Neural crest cell (in vitro differentiated cells): ENCODE measurements at places on chromosomes 2 and 18. TPM values are rescaled to one million over a fixed set of nuclear protein-coding genes. Genes with fewer than 3 reads are reported as not detected.

DNA sequence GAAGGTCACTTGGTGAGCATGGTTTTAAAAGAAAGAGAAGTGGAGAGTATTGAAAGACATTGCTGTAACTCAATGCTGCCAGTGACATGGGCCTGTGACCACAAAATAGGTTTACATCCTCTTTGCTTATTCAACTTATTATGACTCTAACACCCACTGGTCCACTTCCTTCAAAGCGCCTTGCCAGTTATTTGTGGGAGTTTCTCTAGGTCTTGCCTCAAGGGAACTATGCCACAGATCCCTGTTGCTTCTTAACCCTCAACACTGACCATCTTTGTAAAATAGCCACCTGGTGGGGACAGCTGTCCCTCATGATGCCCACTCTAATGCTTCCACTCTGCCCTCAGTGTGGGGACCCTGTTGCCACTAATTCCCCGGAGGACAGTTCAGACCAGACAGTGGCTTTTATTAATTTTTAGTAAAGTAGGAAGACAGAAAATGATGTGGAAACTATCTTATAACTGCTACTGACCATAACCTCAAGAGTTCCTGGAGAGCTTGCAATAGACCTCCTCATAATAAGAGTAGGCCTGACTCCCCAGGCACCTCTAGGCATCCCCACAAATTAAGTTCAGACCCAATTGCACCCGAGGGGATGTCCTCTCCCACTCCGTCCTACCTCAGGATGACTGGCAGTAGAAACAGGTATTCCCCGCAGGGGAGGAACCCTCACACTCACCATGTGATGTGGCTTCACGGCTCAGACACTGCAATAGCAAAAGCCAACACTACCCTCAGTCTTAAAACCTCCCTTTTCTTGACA, 31.3 kb upstream of the SLC25A52 start:
- no peak for DNase-seq

GRCh38 chr2:2229626-2230432, 101.2 kb downstream of the MYT1L start:
- no peak for DNase-seq

- DNase-seq, result no peak
Measured at GRCh38 chr2:48414980-48415835, 114.7 kb upstream of the STON1 start.

DNA sequence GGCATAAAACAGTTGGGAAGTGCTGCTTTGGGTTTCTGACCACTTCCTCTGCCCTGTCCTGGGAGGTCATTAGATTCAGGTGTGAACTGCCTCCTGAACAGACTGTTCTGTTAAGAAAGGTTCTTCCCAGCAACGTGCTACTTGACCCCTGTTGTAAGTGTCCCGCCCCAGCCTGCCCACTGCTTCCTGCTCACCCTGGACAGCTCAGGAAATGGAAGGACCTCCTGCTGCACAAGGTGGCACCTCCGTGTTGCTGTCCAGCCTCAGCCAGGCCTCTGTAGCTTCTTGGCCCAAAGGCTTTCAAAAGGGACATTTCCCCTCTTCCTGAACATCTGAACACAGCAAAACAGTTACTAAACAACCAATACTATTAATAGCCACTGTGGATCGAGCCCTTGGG, 5.3 kb downstream of the TOGARAM2 start:
- DNase-seq, result no peak

- DNase-seq, result no peak
Measured at GRCh38 chr18:9117980-9118841, 15.7 kb downstream of the NDUFV2 start.

The RPE gene
- total RNA-seq, result 59.8 and 60.2 TPM in 2 replicates

The ABCG8 gene
- total RNA-seq, result not detected in 2 replicates

DNA sequence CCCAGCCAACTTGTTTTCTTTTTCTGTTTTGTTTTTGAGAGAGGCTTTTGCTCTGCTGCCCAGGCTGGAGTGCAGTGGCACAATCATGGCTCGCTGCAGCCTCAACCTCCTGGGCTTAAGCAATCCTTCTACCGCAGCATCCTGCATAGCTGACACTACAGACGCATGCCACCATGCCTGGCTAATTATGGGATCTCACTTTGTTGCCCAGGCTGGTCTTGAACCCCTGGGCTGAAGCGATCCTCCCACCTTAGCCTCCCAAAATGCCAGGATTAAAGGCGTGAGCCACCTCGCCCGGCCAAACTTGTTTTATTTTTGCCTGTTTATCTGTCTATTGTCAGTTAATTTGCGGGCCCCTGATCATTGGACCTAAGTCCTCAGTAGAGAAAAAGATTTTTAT, 61.6 kb upstream of the MSH6 start:
- no peak for DNase-seq

- DNase-seq, result no peak
Measured at GRCh38 chr2:153027533-153027932, 309.1 kb downstream of the ARL6IP6 start.

GRCh38 chr2:42859006-42859552, 66.7 kb upstream of the HAAO start:
- DNase-seq, result peak; percentile 92

The LBX2 gene
- 0.28 TPM in 1 of 2 replicates, not detected in the other for total RNA-seq

The ASXL3 gene
- 14.5 and 18.2 TPM in 2 replicates for total RNA-seq

GRCh38 chr18:61896757-61897156, 4.0 kb upstream of the RNF152 start:
- DNase-seq, result no peak

DNA sequence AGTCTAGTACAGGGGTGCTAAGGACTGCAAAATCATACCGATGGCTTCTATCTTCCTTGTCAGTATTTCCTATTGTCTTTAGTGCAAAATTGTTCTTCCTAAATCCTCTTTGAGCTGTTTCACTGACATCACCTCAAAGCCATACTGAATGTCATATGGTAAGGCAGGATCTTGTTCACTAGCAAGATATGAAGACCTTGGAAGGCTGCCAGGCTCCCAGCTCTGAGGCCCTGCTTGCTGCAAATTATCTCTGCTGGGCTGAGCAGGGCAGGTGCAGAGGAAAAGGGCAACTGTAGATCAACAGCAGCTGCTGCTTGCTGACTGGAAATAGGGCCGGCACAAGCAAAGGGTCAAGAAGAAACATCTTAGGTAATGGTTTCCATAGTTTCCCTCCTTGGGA, 58.2 kb downstream of the PMAIP1 start:
- DNase-seq, result no peak

DNA sequence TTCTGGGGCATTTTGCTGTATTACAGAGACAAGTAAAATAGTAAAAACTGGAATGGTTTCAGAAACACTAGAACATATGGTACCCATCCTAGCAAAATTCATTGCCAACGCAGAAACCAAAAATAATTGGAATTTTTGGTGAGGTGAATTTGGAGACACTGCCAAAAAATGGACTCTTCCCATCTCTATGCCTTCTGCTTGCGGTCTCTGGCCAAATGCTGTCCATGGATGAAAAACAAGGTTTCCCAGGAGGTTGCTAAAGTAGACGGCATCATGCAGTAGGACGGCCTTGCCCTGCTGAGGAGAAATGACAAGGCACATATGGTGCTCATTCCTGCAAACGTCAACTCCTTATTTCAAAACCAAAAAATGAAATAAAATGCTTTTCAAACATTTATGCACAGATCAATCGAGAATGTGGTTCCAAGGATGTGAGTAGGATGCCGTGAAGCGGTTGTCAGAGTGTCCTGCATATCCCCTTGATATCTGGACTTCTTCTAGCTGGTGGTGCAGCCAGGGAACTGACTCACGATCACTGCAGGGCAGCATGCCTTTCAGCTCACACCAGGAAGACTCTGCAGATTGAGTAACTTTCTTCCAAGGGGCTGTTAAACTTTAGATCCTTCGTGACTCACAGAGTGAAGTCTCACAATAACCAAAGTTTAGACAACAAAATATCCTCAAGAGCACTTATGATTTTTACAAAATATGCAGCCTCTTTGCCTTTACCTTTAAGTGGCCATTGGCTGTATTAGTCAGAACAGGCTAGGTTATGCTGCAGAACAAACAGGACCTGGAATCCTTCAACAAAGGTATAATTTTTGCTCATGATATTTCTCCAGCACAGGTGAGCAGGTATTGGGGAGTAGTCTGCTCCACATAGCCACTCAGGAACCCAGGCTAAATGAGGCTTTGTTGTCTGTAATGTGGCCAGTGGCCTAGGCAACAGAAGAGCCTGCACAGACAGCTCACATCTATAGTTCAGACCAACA, 149.4 kb upstream of the NDUFV2 start:
- no peak for DNase-seq

The SLC8A1 gene
- 4.2 and 4.7 TPM in 2 replicates for total RNA-seq

The GPR39 gene
- total RNA-seq, result 0.25 and 0.35 TPM in 2 replicates

DNA sequence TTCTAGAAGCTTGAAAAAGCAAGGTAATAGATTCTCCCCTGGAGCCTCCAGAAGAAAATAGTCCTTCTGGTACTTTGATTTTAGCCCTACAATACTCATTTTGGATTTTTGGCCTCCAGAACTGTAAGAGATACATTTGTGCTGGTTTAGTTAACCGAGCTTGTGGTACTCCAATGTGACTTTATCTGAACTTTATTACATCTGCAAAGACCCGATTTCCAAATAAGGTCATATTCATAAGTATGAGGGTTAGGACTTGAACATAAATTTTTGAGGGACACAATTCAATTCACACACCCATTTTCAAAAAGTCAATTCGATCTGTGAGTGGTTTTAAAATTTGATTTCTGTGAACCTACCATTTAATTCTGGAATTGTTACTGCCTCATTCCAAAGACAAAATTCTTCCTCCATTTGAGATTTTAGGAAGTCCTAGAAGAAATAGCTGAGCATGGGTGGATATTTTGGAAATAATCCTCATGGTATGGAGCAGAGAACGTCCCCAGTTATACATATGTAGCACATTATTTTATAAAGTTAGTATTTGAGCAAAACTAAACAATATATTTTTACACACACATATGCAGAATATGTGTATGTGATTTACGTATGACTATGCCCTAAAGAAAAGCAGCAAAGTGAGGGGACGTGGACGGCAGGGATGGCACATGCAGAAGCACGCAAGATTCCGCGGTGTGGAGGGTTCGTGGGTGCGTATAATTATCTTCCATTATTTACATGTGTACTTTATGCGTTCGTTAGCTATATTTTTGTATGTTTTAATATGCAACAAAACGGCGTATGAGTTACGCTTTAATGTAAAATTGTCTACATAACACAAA, 905 bp upstream of the NUP35 start:
- no peak for DNase-seq

- no peak for DNase-seq
Measured at GRCh38 chr2:230209422-230210051, 10.2 kb downstream of the SP110 start.

The CCDC74A gene
- total RNA-seq, result 24.0 and 25.5 TPM in 2 replicates

- DNase-seq, result no peak
Measured at GRCh38 chr2:146777181-146777580, 1067.6 kb upstream of the ACVR2A start.

GRCh38 chr2:110805894-110806452, 73.6 kb downstream of the ACOXL start:
- no peak for DNase-seq

The SCTR gene
- total RNA-seq, result not detected in 2 replicates

The RBKS gene
- 0.79 and 0.86 TPM in 2 replicates for total RNA-seq

- DNase-seq, result no peak
Measured at GRCh38 chr2:239258248-239258647, 142.6 kb downstream of the HDAC4 start.

- DNase-seq, result peak; percentile 63
Measured at GRCh38 chr2:20225294-20226151, 593 bp upstream of the SDC1 start.

DNA sequence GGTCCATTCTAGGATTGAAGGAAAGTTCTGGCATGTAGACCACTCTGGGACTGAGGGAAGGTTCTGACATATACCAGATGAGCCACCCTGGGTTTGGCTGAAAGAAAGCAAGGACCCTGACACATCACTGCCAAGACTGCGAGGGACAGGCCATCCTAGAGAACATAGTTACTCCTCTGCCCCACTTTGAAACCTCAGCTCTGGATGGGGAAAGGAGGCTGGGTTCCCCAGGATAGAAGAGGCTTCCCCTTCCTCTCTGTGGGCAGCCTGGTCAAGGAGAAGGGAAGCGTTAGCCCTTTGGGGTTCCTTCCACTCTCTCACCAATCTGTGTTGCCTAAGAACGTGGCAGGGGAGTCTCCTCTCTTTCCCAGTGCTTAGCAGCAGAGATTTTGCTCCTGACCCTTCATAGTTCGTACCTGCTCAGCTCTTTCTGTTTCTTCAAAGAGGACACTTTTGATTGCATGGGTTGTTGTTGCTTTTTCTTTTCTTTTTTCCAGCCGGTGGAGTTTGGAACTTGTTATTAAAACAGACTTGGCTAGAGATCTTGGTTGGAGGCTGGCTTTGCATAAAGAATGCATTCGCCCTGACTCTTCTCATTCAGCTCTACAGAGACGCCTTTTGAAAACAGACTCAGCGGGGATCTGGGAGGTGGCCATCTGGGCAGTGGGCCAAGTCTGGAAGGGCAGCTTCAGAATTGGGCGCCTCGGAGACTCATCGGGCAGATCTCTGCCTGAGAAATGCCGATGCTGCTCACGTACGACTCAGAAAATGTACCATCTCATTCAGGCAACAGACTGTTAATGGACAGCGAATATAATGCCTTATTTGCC, 166.1 kb downstream of the CLIP4 start:
- DNase-seq, result no peak
